ENCODE measurements at places on chromosomes 6 and 20.

- DNase-seq = no peak
These were observed 24.9 kb upstream of the HDGFL1 start for GRCh38 chr6:22544476-22544875.

GRCh38 chr6:63533026-63533425, 39.3 kb upstream of the LOC128125822 start:
- no peak for DNase-seq

GRCh38 chr6:148203281-148203925, 139.2 kb upstream of the SASH1 start:
- no peak for DNase-seq

- no peak for DNase-seq
These were observed 29.9 kb upstream of the PREP start for GRCh38 chr6:105432797-105433196.

GRCh38 chr6:42740725-42741124, 5.2 kb downstream of the TBCC start:
- DNase-seq = no peak

- DNase-seq = no peak
These were observed 20.5 kb upstream of the PYGB start for GRCh38 chr20:25227317-25227831.

GRCh38 chr20:32509639-32510066, 75.5 kb downstream of the NOL4L start:
- peak; percentile 35 for DNase-seq

GRCh38 chr20:19095762-19096161, 116.7 kb upstream of the SLC24A3 start:
- no peak for DNase-seq

- DNase-seq = no peak
These were observed 926.4 kb upstream of the SLC35B3 start for GRCh38 chr6:9361749-9362148.

DNA sequence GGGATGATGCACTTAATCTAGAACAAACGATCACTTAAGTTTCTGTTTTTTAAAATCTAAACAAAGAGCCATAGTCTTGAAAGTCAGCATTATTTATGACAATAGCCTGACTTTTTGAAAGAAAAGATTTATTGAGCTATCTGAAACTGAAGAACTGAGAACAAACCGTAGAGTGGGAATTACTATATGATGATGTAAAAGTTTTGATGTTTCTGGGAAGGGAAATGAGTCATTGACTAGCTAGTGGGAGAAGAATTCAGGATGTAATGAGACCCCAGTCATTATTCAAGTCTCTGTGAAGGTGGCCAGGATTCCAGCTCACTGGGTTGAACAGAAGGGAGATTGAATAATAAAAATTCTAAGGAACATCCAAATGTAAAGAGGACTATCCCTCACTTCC, 83.4 kb upstream of the FABP7 start:
- DNase-seq = no peak

- DNase-seq = no peak
These were observed 179.1 kb downstream of the DOK5 start for GRCh38 chr20:54654450-54654849.

DNA sequence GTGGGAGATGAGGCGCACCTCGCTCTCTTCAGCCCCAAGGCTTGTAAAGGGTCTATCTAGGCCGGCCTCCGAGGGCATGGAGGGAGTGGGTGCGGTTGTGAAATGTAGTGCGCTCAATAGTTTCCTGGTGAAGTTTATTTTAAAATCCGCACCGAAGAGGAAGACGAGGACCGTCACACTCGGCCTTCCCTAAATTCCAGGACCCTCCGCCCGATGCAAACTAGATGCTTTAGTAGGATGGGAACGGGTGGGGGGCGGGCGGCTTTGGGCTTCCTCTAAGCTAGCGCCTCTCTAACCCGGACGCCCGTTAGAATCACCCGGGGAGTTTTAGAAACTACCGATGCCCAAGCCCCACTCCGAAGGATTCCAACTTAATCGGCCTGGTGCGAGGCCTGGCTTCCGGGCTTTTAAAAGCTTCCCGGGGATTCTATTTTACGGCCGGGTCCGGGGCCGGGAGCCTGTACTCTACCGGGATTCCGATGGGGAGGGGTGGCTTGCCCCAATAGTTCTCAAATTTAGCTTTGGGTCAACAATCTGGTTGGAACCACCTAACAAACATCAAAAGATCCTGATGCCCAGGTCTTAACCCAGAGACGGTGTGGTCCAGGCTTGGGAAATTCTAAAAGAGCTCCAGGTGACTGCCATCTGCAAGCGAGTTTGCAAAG, 548 bp upstream of the BCAS4 start:
- DNase-seq = no peak

- no peak for DNase-seq
These were observed 925.5 kb upstream of the SLC35B3 start for GRCh38 chr6:9360881-9361280.

GRCh38 chr6:157469378-157469777, 88.4 kb downstream of the ZDHHC14 start:
- no peak for DNase-seq

DNA sequence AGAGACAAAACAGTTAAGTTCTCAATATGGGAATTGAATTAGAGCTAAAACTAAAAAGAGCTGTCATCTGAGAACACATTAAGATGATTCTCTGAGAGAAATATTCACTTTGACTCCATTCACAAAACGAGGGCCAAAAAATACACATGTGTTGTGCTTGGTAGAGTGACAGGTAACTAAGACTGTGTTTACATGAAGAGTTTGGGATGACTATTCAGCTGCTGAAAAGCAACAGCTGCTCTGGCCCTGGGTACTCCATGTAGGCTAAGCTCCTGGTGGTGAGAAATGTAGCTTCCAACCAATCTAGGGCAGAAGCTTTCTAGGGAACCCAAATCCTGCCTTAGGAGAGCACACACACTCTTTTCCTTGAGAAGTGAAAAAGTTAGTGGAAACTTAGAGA, 184.5 kb downstream of the COL21A1 start:
- no peak for DNase-seq

Data from stimulated activated CD8-positive, alpha-beta memory T cell treated with anti-CD3 and anti-CD28 coated beads, Interleukin-7, amount 100 ng/mL, for 1 hour (primary cell).